ENCODE measurements at places on chromosomes 6 and 20. TPM values are rescaled to one million over a fixed set of nuclear protein-coding genes. Genes with fewer than 3 reads are reported as not detected.

DNA sequence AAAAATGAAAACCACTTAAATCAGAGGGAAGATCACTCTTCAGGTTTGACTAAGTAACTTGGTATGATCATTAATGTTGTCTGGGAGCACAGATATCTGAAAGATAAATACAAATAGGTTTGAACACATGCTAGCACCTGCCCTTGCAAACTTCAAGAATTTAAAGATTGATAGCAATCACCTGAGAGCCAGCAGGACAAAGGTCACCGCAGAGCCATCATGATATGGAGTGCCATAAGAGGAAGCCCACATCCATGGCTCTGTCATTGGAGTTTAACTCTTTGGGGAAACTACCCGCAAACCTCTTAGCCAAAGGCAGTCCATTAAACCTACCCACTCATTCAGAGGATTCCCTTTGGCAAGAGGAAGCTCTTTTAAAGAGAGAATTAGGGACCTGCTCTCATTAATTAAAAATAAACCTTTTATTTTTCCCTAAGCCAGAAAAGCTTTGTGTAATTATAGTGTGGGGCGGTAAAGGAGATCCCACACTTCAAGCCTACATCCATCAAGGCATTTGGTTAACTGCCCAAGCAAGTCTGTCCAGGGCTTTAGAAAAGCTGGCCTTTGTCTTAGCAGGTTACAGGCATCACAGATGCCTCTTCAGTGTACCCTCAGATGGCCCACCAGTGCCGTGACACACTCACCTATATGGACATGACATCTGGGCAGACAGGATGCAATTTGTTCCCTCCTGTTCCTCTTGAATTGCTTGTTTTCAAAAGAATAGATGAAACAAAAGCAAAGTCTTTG lies 73.0 kb downstream of the SASH1 start:
- no peak for DNase-seq
- H3K36me3 ChIP-seq, result no peaks in the 10 kb centered on the region
- peaks cover 3% of the 10 kb centered on the region for H3K27me3 ChIP-seq
- H3K27ac ChIP-seq, result no peak overlapping the region
- no peak overlapping the region for H3K4me3 ChIP-seq
- no peaks in the 10 kb centered on the region for H3K4me1 ChIP-seq

DNA sequence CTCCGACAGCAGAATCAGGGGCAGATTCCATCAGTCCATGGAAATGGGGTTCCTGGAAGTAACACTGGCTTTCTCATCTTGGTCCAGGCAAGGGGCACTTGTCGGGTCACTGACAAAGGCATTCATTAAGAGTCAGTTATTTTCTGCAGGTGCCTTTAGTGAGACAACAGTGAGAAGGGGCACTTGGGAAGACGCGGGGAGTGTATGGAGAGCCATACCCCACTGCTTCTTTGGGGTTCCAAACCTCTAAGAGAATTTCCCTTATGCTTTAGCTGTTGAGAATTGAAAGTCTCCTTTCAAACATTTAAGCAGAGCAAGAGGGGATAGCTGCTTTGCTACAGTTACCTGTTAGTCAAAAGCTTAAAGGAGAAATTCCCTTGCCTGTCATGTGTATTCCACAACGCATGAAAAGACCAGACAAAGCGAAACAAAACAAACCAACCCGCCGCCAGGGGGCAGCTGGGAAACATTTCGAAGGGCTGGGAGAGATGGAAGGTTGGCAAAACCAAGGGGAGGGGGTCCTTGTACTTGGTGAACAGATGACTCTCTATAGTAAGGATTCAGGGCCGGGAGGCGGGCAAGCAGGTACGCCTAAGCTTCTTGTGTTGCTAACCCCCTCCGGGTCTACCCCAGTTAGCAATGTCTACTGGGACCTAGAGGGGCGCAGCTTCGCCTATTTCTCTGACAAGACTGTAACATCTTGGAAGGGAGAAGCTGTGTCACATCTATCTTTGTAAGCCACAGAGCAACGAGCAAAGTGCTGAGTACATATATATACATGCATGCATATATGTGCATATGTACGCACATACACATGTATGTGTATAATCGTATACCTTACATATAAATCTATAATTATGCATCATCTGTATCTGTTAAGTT lies 474.9 kb upstream of the AGPAT4 start:
- DNase-seq, result no peak
- no peaks in the 10 kb centered on the region for H3K4me1 ChIP-seq
- no peak overlapping the region for H3K27ac ChIP-seq
- no peaks in the 10 kb centered on the region for H3K27me3 ChIP-seq
- H3K36me3 ChIP-seq, result no peaks in the 10 kb centered on the region

The C20orf202 gene
- 0.60 TPM for total RNA-seq

DNA sequence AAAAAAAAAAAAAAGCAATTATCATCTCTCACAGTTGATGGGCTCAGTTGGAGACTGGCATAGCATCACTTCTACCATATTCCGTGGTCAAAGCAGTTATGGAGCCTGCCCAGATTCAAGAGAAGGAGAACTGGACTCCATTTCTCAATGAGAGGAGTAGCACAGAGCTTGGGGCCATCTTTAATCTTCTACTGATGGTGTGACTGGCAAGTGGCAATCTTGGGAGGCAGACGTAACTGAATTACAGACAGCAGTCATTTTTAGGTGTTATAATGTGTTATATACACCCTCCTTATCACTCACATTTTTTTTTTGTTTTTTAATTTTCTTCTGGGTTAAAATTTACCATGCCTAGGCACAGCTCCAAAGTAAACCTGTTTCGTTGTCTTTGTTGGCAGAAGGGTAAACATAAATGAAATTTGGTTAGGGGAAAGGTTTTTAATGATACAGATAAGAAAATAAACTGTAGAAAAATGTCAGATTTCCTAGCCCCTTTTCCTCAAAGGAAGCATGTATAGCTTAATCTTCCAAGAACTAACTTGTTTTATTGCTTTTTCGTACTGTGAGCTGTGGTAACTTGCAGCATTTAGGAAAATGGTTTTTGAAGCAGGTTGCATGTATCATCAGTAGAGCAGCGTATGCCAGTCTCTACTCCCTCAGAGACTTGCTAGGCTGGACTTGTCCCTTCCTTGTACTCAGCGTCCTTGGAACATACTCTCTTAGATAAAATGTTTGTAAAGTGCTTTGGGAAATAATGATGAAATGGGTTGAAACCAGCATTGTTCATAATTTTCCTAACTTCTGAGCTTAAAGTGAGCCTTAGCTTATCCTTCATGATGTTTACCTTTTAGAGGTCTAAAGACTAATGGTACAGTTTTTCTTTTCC lies 25.7 kb downstream of the ZFAND3 start:
- no peaks in the 10 kb centered on the region for H3K27me3 ChIP-seq
- peak overlapping the region; percentile 30 for H3K27ac ChIP-seq
- H3K4me3 ChIP-seq, result no peak overlapping the region
- peaks cover 24% of the 10 kb centered on the region for H3K4me1 ChIP-seq
- no peak for DNase-seq

The MYMX gene
- total RNA-seq, result not detected

DNA sequence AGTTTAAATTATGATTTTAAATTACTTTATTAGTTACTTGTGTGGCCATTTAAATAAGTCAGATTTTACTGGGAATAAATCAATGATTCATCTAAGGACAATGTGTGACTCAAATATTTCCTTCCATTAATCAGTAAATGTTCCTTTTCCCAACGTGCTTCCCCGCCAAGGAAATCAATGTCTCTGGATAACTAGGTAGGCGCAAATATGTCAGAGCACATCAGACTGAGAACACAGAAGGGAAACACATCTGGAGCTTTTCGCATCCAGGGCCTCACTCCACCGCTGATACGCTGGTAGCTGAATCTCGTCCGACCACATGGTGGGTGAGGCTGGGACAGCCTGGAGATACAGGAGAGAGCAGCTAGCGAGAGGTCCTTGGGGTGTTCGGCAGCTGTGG lies 56.4 kb upstream of the RPS6KA2 start:
- H3K4me3 ChIP-seq, result no peak overlapping the region
- no peaks in the 10 kb centered on the region for H3K4me1 ChIP-seq
- H3K27ac ChIP-seq, result no peak overlapping the region
- no peak for DNase-seq
- no peaks in the 10 kb centered on the region for H3K27me3 ChIP-seq

DNA sequence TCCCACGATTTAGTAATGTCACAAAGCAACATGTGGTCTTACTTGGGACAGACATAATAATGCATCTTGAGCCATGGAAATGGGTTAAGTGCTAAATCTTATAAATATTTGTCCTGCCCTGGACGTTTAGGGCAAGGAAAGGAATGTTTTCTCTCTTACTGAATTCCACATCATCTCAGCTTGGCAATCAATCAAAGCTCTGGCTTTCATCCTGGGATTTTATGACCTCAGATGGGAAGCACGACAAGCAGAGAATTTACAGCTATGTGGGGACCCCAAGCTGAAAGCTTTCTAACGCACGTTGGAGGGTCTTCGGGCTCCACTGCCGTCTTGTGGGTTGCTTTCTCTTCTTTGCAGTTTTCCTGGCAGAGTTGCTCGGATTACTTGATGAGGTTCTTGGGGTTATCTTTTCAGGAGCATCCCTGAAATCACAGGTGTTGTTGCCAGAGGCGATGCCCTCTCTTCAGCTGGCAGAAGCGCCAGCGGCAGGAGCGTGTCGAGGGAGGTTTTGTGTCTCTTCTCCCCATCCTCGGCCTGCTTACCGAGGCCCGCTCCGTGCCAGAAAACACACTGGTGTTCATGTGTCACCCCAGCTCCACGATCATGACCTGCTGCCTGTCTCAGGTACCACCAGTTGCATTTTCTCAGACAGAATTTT lies 73.4 kb upstream of the FRMD1 start:
- H3K27me3 ChIP-seq, result peaks cover 3% of the 10 kb centered on the region
- H3K4me3 ChIP-seq, result no peak overlapping the region
- DNase-seq, result no peak
- H3K27ac ChIP-seq, result no peak overlapping the region

DNA sequence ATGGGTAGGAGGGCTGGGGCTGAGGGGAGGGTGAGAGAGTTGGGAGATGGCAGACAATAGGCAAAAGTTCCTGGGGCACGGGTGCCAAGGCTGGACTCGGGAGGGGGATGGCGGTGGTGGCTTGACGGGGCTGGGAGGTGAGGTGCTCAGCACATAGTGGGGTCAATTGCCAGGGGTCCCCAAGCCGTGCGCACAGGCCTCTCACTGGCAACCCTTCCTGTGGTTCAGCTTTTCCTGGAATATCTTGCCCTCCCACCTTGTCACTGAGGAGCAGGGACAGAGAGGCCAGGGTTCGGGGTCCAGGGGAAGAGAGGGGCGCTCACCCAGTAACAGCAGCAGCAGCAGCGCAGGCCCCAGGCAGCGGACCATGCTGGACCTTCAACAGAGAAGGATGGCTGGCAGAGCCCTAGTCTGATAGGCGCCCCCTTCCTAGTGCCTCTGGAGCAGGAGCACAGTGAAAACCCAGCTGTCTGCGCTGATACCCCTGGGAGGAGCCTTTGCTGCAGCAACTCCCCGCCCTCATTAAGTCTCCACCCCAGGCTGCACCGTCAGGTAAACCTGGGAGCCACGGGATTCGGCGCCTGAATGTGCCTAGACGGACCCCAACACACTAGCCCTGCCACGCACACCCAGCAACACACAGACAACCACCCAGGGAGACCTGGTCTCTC lies at the start of gene GFRA4:
Gene GFRA4 (minus strand): TSS at position 369 of the 671 bp plus-strand sequence. CDS start 0 bp downstream, at position 369.
- no peak within 1 kb of the TSS for H3K27ac ChIP-seq
- peaks cover 66% of the 10 kb centered on the region for H3K4me1 ChIP-seq

The NOTCH4 gene
- total RNA-seq, result 2.6 TPM

The ZNF311 gene
- total RNA-seq, result 0.23 TPM

The PHACTR2 gene
- 24.9 TPM for total RNA-seq

DNA sequence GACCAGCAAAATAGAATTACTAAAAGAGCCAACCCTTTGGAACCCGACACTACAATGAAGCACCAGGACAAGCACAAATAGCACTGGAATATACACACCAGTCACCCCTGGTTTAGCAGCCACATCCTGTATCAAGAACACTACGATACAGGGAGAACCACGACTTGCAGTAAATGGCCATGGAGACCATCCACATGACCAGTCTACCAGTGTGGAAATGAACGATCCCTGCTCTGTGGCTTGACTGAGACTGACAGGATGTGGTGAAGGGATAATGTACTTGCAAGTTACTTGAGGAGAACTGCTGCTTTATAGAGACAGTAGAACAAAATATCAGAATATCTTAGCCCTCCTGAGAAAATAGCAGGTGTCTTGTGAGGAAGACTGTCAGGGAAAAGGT lies 169.6 kb downstream of the COL9A1 start:
- no peaks in the 10 kb centered on the region for H3K27me3 ChIP-seq
- H3K4me3 ChIP-seq, result no peak overlapping the region
- H3K4me1 ChIP-seq, result no peaks in the 10 kb centered on the region
- H3K27ac ChIP-seq, result no peak overlapping the region
- no peak for DNase-seq
- H3K36me3 ChIP-seq, result no peaks in the 10 kb centered on the region

The HLA-DMB gene
- total RNA-seq, result 23.0 TPM

The MEP1A gene
- not detected for total RNA-seq

GRCh38 chr6:31659649-31660380 lies 763 bp downstream of the C6orf47 start:
- H3K27ac ChIP-seq, result peak overlapping the region; percentile 79
- peak overlapping the region; percentile 88 for H3K4me3 ChIP-seq
- DNase-seq, result peak; percentile 58
- peaks cover 21% of the 10 kb centered on the region for H3K36me3 ChIP-seq

GRCh38 chr6:12119085-12119588 lies 107.0 kb downstream of the HIVEP1 start:
- H3K36me3 ChIP-seq, result peaks cover 17% of the 10 kb centered on the region
- peak overlapping the region; percentile 26 for H3K27ac ChIP-seq
- DNase-seq, result peak; percentile 85
- peaks cover 20% of the 10 kb centered on the region for H3K4me1 ChIP-seq
- no peaks in the 10 kb centered on the region for H3K27me3 ChIP-seq

The TMEM239 gene
- total RNA-seq, result not detected

Measured in natural killer cell (primary cell).